ENCODE measurements at places on chromosomes 13 and 19.

GRCh38 chr19:51417810-51418157, 342 bp upstream of the SIGLEC10 start:
- DNase-seq: no peak

DNA sequence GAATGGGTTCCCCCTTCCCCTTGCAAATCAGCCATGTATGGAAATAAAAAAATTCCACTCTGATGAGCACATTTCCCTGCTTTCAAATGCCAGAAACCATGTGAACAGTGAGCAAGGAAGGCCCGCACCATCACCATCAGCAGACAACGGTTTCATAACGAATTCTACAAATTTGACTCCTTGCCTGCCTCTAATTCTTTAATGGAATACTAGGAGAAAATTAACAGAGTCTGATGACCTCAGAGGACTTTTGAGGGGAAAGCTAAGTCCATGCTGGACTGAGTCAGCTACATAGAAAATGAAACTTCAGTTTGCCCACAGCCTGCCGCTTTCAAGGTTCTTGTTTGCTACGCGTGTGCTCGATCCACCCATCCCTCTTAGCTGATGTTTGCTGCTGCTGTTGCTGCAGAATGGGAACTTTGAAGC, 46.7 kb upstream of the KL start:
- DNase-seq: peak; percentile 64

- no peak for DNase-seq
Observed at GRCh38 chr13:104976986-104977385, 1558.5 kb downstream of the EFNB2 start.

- peak; percentile 48 for DNase-seq
Observed at GRCh38 chr13:114313061-114313860, 1.0 kb upstream of the CHAMP1 start.

- DNase-seq: peak; percentile 72
Observed at GRCh38 chr13:80881942-80882445, 541.1 kb upstream of the SPRY2 start.

GRCh38 chr19:13024126-13024950, 29.1 kb downstream of the NFIX start:
- DNase-seq: no peak

DNA sequence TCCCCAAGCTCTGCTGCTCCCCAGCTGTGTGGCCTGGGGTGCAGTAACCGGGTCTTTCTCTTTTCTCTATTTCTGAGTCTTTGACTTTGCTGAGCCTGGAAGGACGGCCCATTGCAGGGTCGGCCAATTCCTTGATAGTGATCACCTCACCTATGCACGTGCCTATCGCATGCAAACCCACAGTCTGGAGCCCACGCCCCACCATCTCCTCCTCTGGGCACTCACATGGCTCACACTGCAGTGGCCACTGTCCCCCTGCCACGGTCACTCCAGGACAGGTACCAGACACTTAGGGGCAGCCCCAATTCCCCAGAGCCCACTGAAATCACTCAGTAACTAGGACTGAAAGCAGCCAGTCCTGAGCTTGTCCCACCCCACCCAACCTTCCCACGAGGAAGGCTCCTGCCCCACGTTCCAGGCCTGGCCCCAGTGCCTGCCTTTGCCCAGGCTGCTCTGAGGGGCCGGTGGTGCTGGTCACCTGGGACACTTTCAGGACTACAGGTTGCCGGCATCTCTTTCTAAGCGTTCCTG, 137.6 kb downstream of the TEX29 start:
- no peak for DNase-seq

DNA sequence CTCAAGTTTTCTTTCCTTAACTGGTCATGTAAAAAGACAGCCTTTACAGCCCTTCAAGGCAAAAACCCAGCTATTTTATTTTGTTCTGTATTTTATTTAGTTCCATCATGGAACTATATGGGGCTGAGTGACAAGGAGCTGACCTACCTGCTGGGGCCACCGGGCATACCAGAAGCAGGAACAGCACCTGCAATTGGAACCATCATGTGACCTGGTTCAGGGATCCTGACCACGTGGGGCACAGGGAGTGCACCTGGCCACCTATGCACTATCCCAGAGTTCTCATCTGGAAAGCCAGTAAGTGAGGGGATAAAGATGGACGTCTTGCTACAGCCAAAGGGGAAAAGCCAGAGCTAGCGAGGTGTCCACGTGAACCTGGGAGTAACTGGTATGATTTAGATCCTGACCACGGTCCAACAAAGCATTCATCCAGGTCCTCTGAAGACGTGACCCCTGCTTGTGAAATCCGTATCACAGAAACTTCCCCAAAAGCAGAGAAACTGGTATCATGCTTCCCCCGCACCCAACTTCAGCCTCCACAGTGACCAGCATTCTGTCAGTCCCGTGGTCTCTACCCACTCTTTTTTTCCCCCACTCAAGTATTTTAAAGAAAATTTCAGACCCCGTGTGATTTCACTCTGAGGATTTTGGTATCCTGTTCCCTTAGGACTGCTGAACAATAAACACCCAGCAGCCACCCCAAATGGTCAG, 40.5 kb upstream of the SLC15A1 start:
- no peak for DNase-seq

- DNase-seq: no peak
Observed at GRCh38 chr13:51997641-51998330, 13.5 kb downstream of the ATP7B start.

GRCh38 chr19:49691243-49692146, 579 bp downstream of the CPT1C start:
- peak; percentile 70 for DNase-seq

DNA sequence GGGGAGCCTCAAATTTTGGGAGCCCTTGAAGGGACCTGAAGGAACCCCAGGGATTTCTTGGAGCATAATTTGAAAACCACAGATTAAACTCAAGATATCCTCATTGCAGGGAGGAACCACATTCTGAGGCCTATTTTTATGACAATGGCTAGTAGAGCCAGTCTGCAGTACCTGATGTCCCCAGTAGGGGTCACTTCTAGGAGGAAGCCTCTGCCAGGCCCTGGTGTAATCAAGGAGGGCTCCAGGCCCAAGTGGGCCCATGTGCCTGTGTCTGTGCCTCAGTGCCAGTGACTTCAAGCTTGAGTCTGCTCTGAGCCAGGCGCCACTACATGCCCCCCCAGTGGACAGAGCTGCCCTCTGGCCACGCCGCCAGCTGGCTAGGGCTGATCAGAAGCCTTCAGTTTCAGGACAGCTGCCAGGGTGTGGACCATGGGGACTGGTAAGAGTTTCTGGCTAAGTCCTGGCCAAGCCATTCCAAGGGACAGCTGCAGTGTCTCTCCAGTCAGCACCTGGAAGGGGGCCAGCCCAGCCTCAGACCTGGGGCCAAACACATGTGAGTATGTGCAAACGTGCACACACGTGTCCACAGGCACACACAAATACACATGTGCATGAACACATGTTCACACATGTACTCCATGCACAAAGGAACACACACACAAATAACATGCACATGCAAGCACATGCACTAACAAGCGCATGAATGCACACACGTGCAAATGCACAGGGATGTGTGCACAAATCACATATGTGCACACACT, 20.5 kb upstream of the SLC7A10 start:
- DNase-seq: no peak

- no peak for DNase-seq
Observed at GRCh38 chr13:79442221-79442620, 36.2 kb upstream of the RBM26 start.

DNA sequence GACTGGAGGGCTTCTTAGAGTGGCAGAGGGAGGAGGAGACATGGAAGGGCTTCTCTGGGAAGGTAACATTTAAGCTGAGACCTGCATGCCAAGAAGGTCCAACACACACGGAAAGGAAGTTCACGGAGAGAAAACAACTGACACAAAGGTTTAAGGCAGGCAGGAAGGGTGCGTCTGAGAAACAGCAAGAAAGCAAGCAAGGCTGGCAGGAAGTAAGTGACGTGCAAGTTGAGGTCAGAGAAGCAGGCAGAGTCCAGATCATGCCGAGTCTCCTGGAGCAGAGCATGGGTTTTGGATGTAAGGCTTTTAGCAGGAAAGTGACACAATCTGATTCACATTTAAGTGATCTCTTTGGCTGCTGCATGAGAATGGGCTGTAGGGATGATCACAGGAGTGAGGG, 60.5 kb downstream of the ATP7B start:
- DNase-seq: no peak

DNA sequence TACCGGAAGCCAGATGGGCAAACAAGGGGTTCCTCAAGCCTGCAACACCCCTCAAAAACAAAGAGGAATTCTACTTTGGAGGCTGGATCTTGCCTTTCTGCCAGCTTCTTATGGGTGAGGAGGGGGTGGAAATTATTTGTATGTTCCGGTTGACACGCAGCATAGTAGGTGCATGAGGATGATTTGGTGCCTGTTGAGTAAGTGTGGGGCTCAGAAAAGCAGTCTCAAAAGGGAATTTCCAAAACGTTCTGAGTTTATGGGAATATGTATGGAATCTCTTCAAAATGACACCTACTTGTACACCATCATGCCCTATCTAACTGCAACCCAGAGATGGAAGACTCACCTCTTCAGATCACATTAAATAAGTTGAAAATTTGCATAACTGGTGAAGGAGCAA, 3.0 kb upstream of the TECR start:
- DNase-seq: no peak

DNA sequence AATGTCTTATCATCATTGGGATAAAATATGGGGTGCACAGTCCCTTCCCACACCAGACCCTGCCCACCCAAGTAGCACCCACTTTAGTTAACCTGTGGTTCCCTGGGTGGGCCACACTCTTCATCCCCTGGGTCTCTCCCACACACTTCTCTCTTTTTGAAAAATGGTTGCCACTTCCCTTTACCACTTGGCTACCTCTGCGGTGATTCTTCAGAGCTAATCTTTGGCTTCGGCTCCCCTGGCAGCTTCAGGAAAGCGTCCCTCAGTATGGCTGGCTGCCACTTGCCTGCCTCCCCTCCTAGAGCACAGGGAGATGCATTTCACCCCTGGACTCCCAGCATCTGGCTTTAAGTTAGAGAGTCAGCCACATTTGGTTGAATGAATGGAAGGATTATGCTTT, 18.2 kb downstream of the CCNA1 start:
- DNase-seq: no peak

- DNase-seq: no peak
Observed at GRCh38 chr13:23325191-23325590, 108.3 kb downstream of the SACS start.

DNA sequence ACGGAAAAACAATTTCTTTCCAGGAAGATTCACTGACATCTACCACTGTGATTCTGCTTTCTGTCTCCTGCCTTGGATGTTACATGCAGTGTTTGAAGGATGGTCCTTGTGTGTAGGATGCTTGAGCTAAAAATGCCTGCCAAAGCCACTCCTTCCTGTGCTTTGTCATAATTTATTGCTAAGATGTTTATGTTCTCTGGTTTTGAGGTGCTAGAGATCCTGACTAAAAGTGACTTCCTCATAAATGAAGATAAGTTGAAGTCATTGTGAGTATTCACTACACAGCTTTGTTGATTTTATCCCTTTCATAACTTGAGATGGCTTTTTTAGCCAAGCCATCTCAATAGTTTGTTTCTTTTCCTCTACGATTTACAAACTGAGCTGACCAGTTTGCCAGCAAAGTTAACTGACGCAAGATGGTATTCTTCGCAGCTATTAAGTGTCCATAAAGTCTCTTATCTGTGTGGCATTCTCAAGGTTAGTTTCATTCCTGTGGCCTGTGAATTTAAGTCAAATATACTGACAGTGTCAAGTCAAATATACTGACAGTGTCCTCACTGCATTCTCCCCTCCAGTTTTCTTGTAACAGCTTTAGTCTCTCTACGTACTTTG, 15.7 kb upstream of the FBXL3 start:
- no peak for DNase-seq

DNA sequence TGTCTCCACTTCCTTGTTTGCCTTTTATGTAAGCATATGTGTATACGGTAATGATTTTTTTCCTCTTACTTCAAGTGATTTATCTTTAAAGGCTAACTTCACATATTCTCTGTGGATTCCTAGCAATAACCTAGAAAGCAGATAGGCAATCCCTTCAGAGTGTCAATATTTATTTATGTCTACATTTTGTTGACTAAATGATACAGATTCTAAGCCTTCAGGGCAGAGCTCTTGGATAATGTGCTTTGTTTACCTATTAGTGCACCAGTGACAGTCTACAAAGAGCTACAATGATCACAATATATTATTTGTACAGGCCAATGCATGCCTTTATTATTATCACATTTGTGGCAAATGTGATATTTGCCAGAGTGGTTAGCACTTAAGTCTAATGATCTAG, 406.2 kb downstream of the EFNB2 start:
- DNase-seq: no peak

DNA sequence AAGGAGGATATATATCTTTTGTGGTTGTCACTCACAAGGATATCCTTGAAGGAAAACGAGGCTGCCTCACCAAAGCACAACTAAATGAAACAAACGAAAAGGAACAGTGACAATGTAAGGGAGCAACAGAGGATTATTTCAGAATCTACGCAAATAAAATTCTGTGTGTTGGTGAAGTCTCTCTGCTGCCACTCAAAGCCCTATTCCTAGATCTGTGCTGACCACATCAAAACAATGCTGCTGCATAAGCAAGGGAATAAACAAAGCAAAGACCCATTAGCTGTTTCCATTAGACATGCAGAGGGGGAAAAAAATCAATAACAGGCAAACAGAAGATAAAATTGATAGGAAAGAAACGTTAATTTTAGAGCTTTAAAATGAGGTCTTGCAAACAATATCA, 204.4 kb downstream of the MZT1 start:
- DNase-seq: no peak

- no peak for DNase-seq
Observed at GRCh38 chr19:8877854-8878705, 45.9 kb downstream of the MBD3L1 start.

- no peak for DNase-seq
Observed at GRCh38 chr19:45816236-45817009, 1.3 kb upstream of the RSPH6A start.

- no peak for DNase-seq
Observed at GRCh38 chr13:27783111-27783510, 9.2 kb upstream of the GSX1 start.

DNA sequence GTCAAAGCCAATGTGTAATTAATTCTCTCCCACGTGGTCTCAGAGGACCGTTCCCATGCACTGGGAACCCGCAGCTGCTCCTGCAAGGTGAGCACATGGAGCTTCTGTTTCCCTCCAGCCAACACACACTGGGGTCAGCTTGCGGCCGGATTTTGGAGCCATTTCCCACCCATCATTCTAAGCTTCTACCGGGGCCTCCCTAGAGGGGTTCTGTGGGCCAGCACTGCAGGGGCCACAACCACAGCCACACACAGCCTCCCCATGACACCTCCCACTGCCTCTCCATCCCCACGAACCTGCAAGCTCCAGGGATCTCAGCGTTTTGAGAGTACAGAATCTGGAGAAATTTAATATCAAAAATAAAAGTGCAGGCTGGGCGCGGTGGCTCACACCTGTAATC, 120.7 kb upstream of the SOX1 start:
- no peak for DNase-seq

- DNase-seq: no peak
Observed at GRCh38 chr13:45362939-45363338, 22.0 kb upstream of the TPT1 start.

- DNase-seq: no peak
Observed at GRCh38 chr13:29143847-29144246, 323.7 kb downstream of the MTUS2 start.

GRCh38 chr19:12782174-12782423, 6.7 kb upstream of the HOOK2 start:
- DNase-seq: no peak

Data from fibroblast of mammary gland (primary cell).